ENCODE measurements at places on chromosomes 5 and 9. TPM values are rescaled to one million over a fixed set of nuclear protein-coding genes. Genes with fewer than 3 reads are reported as not detected.

Gene CACNA1B
- not detected for total RNA-seq

Gene PALM2AKAP2
- total RNA-seq, result 20.4 TPM

Gene OCLN
- total RNA-seq, result 66.1 TPM

Gene PKN3
- 2.8 TPM for total RNA-seq

Gene GADD45G
- 0.20 TPM for total RNA-seq

Gene UBLCP1
- 22.2 TPM for total RNA-seq

Gene IL3
- total RNA-seq, result not detected

Gene CD180
- total RNA-seq, result not detected

Gene CARTPT
- total RNA-seq, result not detected
